RPMI8226 (cell line): ENCODE measurements at places on chromosomes 6 and 20.

- DNase-seq: peak; percentile 83
Measured at GRCh38 chr6:36623547-36624459, 29.6 kb downstream of the SRSF3 start.

- DNase-seq: no peak
Measured at GRCh38 chr6:156250593-156250992, 526.6 kb upstream of the ARID1B start.

- DNase-seq: peak; percentile 31
Measured at GRCh38 chr20:58650181-58650775, 805 bp upstream of the STX16 start.

GRCh38 chr20:46126440-46127056 lies 8.4 kb downstream of the CD40 start:
- DNase-seq: no peak

- peak; percentile 85 for DNase-seq
Measured at GRCh38 chr20:44979090-44979621, 12.8 kb downstream of the STK4 start.

- no peak for DNase-seq
Measured at GRCh38 chr6:19759117-19759880, 77.9 kb upstream of the ID4 start.

GRCh38 chr6:92715991-92716390 lies 703.4 kb downstream of the EPHA7 start:
- DNase-seq: no peak

DNA sequence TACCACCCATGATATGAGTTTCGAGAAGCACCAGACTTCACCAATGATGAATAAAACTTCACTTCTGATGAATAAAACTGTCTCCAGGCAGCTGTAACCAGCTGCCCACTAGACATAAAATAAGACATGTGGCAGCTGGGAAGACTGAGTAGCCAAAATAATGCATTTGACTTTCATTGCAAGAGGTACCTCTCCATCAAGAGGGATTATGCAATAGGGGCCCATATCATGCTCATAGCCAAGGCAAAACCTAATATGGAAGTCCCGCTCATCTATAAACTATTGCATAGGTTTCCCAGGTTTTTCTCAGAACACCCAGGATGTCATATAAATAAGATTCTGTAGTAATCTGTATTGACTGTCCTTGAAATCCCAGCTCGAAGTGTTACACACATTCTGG lies 155.5 kb downstream of the SIM1 start:
- no peak for DNase-seq

GRCh38 chr20:60262967-60263603 lies 304.9 kb downstream of the CDH26 start:
- peak; percentile 55 for DNase-seq

- no peak for DNase-seq
Measured at GRCh38 chr6:46967826-46968349, 46.1 kb upstream of the ADGRF5 start.

DNA sequence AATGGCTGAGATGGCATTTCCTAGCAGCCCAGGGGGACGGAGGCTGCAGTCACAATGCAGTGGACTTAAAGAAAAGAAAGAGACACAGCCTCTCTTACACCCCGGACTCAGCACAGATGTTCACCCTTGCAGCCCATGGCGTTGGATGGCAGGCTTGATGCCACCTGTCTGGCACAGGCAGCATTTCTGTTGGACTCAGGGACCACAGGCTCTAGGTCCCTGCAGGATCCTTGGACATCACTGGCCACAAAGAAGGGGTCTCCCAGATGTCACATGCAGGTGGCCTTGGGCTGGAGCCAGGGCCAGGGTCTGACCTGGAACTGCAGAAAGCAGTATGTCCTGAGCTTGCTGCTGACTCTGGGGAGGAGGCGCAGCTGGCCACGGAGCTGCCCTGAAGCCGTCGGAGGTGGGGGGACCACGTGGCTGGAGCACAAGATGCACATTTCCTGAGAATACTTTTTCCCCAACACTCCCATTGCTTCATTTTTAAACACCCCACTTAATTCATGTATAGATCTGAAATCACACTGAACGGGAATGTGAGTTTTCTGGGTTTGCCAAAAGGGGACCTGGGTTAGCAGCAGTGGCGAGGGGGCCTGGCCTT lies 102.3 kb upstream of the SULF2 start:
- DNase-seq: no peak

- DNase-seq: no peak
Measured at GRCh38 chr6:111872401-111873177, 663 bp downstream of the FYN start.

DNA sequence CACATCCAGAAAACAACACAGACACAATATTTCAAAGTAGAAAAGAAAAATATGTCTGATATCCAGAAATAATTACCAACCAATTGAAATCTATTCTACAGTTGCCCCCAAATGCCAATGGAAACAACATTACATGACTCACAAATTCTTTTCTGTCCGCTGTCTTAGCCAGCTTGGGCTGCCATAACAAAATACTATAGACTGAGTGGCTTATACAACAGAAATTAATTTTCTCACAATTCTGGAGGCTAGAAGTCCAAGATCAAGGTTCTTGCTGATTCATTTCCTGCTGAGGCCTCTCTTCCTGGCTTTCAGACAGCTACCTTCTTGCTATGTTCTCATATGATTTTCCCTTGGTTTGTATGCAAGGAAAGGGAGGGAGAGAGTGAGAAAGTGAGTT lies 698.1 kb downstream of the DHX35 start:
- DNase-seq: no peak
